Lung microvascular endothelial cell (primary cell): ENCODE measurements at places on chromosomes 4 and X.

DNA sequence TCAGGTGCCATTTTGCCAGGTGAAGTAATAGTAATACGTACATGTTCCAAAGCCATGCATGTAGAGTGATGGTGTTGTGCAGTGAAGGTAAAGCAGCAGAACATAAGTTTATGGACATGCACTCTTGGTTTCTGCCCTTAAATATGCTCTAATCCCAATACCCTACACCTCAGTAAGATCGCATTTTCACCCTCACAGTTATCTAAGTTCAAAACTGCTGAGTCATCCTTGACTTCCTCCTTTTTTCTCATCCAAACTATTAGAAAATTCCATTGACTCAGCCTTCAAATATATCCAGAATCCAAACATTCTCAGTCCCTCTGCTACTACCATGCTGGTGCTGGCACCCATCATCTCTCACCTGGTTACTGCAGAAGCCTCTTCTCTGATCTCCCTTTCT is 652.9 kb upstream of the IGFBP7 start:
- DNase-seq: no peak

GRCh38 chr4:102319594-102319993 is 25.7 kb downstream of the SLC39A8 start:
- no peak for DNase-seq

- DNase-seq: peak; percentile 43
These were observed 43.3 kb downstream of the SHROOM4 start for GRCh38 chrX:50770702-50771101.

GRCh38 chr4:139770361-139770760 is 104.7 kb downstream of the MGST2 start:
- peak; percentile 33 for DNase-seq

- DNase-seq: no peak
These were observed 52.0 kb downstream of the TBC1D14 start for GRCh38 chr4:6961496-6962210.

GRCh38 chr4:183107891-183108459 is 8.9 kb downstream of the WWC2 start:
- DNase-seq: no peak

DNA sequence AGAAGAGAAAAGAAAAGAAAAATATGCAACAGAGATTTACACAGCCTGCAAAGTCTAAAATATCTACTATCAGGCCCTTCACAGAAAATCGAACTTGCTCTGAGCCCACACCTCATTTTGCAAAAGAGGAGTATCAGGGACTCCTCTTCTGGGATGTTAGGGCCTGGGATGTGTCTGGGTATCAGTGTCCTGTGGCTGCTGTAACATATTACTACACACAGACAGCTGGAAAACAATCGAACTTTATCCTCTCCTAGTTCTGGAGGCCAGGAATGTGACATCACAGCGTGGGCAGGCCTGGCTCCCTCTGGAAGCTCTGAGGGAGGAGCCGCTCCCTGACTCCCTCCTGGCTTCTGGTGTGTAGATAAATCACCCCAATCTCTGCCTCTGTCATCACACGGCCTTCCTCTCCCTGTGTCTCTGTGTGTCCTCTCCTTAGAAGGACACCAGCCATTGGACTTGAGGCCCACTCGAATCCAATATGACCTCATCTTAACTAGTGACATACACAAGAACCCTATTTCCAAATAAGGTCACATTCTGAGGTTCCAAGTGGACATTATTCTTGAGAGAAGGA is 52.9 kb downstream of the PPP2R2C start:
- DNase-seq: no peak

DNA sequence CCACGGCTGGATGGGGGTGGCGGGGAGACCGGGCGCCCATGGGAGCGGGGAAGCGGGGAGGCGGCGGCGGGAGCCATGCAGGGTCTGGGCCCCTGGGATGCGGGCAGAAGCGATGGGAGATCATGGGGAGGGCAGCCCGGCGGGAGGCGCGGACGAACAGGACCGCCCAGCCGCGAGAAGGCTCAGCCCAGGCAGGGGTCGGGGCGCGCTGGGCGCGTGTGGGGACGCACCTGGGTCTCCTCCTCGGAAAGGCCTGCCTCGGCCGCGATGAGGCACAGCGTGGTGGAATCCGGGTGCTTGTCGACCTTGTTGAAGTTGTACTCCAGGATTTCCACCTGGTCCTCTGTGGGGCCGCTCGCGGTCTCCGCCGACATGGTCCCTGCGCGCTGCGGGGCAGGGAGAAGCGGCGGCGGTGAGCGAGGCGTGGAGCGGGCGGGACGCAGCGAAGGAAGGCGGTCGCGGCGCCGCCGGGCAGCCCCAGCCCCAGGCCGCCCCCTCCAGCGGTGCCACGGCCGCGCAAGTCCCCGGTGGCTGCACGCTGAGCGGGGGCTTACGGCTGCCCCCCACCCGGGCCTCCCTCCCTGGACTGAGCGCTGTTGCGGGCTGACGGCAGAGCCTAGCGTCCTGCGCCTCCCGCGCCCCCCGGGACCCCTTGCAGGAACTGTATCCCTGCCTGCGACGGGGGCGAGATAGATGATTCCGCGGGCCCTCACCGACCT is 25.3 kb downstream of the HOPX start:
- DNase-seq: peak; percentile 32

DNA sequence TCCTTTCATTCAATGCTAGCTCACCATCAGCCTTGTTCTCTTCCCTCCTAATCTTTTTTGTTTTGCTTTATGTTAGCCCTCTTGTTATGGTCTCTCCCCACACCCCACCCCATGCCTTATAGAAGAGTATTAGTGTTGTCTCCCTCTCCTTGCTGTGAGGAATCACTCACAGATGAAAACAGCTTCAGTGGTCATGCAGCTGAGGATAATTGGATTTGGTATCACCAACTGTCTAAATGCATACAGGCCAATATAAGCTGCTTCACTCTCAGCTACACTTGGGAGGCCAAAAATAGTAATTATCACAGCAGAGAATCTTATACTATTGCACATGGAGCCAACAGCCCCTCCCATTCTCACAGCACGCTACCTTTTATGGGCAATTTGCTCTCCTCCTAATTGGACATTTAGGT is 494.6 kb upstream of the FAM241A start:
- no peak for DNase-seq
